ENCODE measurements at places on chromosomes 6 and 20. TPM values are rescaled to one million over a fixed set of nuclear protein-coding genes. Genes with fewer than 3 reads are reported as not detected.
A peak's percentile ranks its signal among the peaks of the same experiment; 100 is the strongest.

Gene GJA10
- not detected for total RNA-seq

Gene C6orf58
- not detected for total RNA-seq

Gene PRDM13
- total RNA-seq: not detected

Gene TSPO2
- not detected for total RNA-seq

Gene VIP
- not detected for total RNA-seq

Gene ZKSCAN8
- total RNA-seq: 20.2 TPM

Gene GCLC
- total RNA-seq: 22.2 TPM

DNA sequence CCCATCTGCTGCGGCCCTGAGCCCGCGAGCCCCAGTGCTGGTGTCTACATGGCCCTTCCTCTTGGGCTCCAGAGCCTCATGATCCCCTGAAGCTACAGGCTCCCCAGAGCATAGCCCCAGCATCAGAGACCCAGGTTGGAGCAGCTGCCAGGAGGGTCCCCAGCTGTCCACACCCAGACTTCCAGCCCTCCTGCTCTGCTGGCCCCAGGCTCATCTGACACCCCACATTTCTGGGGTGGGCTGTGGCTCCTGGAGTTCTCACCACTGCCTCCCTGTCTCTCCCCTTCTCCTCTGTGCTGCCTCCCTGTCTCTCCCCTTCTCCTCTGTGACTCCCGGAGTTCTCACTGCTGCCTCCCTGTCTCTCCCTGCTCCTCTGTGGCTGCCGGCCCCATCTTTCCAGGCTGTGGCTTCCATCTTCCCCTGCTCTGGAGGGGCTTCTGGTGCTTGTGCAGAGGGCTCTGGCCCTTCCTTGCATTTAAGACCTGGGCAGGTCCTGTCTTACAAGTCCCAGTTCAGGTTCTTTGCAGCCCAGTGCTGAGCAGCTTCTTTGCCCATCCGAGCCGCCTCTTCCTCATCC is 108.1 kb downstream of the ERMARD start:
- no peak for DNase-seq
- H3K4me3 ChIP-seq: no peak overlapping the region
- H3K4me1 ChIP-seq: peaks cover 5% of the 10 kb centered on the region
- no peaks in the 10 kb centered on the region for H3K36me3 ChIP-seq
- H3K27me3 ChIP-seq: no peaks in the 10 kb centered on the region

GRCh38 chr6:83061190-83061589 is 4.5 kb downstream of the UBE3D start:
- peaks cover 8% of the 10 kb centered on the region for H3K36me3 ChIP-seq
- H3K4me3 ChIP-seq: no peak overlapping the region
- H3K27ac ChIP-seq: no peak overlapping the region
- H3K27me3 ChIP-seq: no peaks in the 10 kb centered on the region

GRCh38 chr6:73774311-73774774 is 78.3 kb downstream of the CD109 start:
- H3K27ac ChIP-seq: no peak overlapping the region
- DNase-seq: no peak
- H3K4me3 ChIP-seq: no peak overlapping the region
- H3K36me3 ChIP-seq: no peaks in the 10 kb centered on the region
- no peaks in the 10 kb centered on the region for H3K27me3 ChIP-seq
- H3K4me1 ChIP-seq: peaks cover 2% of the 10 kb centered on the region

GRCh38 chr20:36830791-36831691 is 44.9 kb upstream of the TLDC2 start:
- H3K36me3 ChIP-seq: peaks cover 2% of the 10 kb centered on the region
- H3K4me3 ChIP-seq: no peak overlapping the region
- H3K27me3 ChIP-seq: no peaks in the 10 kb centered on the region
- no peak for DNase-seq
- no peak overlapping the region for H3K27ac ChIP-seq
- peaks cover 8% of the 10 kb centered on the region for H3K4me1 ChIP-seq

GRCh38 chr6:62324834-62325233 is 38.8 kb upstream of the KHDRBS2 start:
- H3K36me3 ChIP-seq: no peaks in the 10 kb centered on the region
- no peaks in the 10 kb centered on the region for H3K27me3 ChIP-seq
- H3K27ac ChIP-seq: no peak overlapping the region
- no peak overlapping the region for H3K4me3 ChIP-seq

GRCh38 chr6:43368259-43369160 is 937 bp downstream of the ZNF318 start:
- H3K36me3 ChIP-seq: peaks cover 7% of the 10 kb centered on the region
- peak overlapping the region; percentile 41 for H3K27ac ChIP-seq
- H3K27me3 ChIP-seq: no peaks in the 10 kb centered on the region
- H3K4me3 ChIP-seq: peak overlapping the region; percentile 88
- no peak for DNase-seq

GRCh38 chr6:119179842-119180241 is 101.4 kb upstream of the FAM184A start:
- no peak overlapping the region for H3K4me3 ChIP-seq
- H3K27me3 ChIP-seq: no peaks in the 10 kb centered on the region
- DNase-seq: no peak
- H3K27ac ChIP-seq: no peak overlapping the region
- H3K36me3 ChIP-seq: peaks cover 6% of the 10 kb centered on the region
- H3K4me1 ChIP-seq: peaks cover 16% of the 10 kb centered on the region

- peaks cover 7% of the 10 kb centered on the region for H3K36me3 ChIP-seq
- peak overlapping the region; percentile 95 for H3K4me3 ChIP-seq
- H3K27me3 ChIP-seq: no peaks in the 10 kb centered on the region
- DNase-seq: no peak
Observed at GRCh38 chr20:58389968-58390658, 1.1 kb downstream of the VAPB start.

GRCh38 chr6:40778196-40778595 is 191.0 kb upstream of the LRFN2 start:
- no peak for DNase-seq
- no peak overlapping the region for H3K4me3 ChIP-seq
- H3K4me1 ChIP-seq: no peaks in the 10 kb centered on the region

DNA sequence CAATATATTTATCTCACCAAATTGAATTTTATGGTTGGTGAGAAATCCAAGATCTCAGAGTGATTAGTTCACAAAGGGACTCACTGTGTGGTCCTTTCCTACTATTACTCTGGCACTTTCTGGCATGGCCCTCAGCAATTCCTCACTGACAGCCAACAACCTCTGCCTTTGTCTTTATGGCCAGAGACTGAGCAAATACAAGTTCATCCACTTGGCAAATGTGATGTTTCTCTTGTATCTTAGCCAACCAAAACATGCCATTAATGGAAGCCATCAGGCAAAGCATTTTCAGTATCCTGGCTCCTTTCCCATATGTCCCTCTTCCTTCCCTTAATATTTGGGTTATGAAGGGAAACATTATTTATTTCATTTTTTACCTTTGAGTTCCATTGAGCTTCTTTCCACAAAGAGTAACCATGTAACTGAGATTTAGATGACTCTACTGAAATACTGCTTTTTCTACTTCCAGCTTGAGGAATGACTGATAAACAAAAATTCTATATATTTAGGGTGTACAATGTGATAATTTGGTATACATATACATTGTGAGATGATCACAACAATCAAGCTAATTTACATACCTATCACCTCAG is 30.8 kb upstream of the SMLR1 start:
- no peak overlapping the region for H3K4me3 ChIP-seq
- H3K27ac ChIP-seq: no peak overlapping the region
- no peaks in the 10 kb centered on the region for H3K36me3 ChIP-seq

DNA sequence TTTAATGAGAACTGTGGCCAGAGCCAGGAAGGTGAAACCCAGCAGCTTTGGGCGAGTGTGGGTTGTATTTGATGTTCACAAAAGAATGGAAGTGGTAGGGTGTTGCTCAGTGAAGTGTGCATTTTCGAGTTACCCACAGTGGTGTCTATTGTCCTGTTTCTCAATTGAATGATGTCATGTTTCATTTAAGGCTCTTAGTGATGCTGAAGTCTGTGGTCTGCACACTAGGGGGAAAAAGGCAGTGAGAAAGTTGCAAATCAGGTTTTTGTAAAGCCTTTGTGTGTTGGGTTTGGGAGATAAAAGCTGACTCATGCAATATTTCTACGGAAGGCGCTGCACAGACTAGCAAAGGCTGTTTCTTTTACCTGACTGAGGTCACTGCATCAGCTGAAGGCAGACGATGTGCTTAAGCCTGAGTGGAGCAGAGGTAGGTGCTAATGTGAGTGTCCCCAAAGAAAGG is 121.1 kb downstream of the PLEKHG1 start:
- H3K4me1 ChIP-seq: peaks cover 19% of the 10 kb centered on the region
- H3K4me3 ChIP-seq: no peak overlapping the region
- H3K36me3 ChIP-seq: no peaks in the 10 kb centered on the region
- no peak for DNase-seq
- H3K27ac ChIP-seq: no peak overlapping the region
